Activated CD8-positive, alpha-beta T cell treated with anti-CD3 and anti-CD28 coated beads, Interleukin-2, amount 10 ng/mL, durations not matched to agents 7 days and 5 days (primary cell): ENCODE measurements at places on chromosomes 11 and 22. TPM values are rescaled to one million over a fixed set of nuclear protein-coding genes. Genes with fewer than 3 reads are reported as not detected.
A peak's percentile ranks its signal among the peaks of the same experiment; 100 is the strongest.

Gene POU2AF2
- not detected for total RNA-seq

DNA sequence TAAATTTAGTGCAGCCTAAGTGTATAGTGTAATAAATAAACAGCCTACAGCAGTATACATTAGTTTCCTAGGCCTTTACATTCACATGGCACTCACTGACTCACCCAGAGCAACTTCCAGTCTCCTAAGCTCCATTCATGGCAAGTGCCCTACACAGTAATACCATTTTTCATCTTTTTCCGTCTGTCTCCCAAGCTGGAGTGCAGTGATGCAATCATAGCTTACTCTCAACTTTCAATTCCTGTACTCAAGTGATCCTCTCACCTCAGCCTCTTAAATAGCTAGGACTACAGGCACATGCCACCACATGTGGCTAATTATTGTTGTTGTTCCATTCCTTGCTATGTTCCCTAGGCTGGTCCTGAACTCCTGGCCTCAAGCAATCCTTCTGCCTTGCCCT, 54.4 kb downstream of the FCHSD2 start:
- H3K4me3 ChIP-seq = no peak overlapping the region
- H3K27me3 ChIP-seq = no peaks in the 10 kb centered on the region
- no peak overlapping the region for H3K27ac ChIP-seq
- H3K36me3 ChIP-seq = peaks cover 34% of the 10 kb centered on the region
- no peak for DNase-seq
- H3K4me1 ChIP-seq = peaks cover 4% of the 10 kb centered on the region

DNA sequence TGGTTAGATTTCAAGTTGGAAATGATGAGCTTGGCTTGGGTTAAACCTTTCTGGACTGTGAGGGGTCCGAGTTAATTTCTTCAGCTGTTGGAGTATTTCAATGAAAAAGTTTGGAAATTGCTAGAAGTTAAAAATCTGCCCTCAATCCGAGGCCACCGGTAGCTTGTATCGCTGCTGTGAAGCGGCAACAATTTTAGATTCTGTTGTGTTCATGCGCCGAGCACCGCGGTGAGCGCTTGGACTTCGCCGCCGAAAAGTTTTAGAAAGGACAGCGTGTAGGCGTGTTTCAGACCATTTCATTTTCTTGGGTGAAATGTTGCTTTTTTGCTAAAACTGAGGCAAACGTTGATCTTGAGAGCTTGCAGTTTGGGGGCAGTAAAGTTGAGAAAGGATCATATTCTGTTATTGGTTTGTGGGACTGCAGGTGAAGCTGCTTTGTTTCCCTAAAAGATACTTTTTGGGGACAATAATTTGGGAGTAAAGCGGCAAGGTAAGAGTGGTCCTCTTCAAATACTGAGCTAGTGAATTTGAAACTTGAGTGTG, 928 bp downstream of the FBXO7 start:
- H3K27me3 ChIP-seq = no peaks in the 10 kb centered on the region
- peak overlapping the region; percentile 95 for H3K27ac ChIP-seq
- peaks cover 14% of the 10 kb centered on the region for H3K36me3 ChIP-seq
- H3K4me3 ChIP-seq = peak overlapping the region; percentile 95

DNA sequence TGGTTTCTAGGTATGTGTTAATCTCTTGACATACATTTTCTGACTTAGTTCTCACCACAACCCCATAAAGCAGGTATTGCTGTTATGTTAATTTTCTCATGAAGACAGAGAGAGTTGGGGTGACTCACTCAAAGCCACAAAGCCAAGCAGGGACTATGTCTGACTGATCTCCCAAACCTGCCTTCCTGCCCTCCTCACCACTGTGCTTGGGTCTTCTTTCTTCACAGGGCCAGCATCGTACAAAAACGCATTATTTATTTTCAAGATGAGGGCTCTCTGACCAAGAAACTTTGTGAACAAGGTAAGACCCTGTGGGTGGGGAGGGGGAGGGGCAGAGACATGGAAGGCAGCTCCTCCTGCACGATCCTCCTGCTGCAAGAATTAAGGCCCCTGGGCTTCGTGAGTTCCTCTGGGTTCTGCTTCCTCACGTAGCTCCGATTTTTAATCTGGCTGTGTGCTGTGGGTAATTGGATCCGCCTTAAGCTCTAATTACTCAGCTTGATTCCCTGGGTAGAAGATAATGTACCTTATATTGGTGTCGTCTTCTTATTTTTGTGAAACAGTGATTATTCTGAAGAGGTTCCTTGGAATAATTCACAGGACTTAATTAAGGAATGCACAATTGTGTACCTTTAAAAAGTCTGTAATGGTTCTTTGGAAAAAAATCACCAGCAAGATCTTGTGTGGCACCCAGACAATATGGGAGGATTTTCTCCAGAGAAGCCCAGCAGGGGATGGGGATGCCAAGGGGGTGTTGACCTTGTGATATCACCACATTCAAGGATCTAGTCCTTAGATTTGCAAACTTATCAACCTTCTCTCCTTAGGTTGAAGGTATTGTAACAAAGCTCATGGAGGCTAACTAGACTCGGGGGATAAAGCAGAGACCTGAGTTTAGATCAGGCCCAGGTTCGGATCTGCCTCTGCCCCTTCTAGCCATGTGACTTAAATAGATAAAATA, 112.9 kb downstream of the SPON1 start:
- peak; percentile 81 for DNase-seq
- H3K27me3 ChIP-seq = peaks cover 4% of the 10 kb centered on the region
- peak overlapping the region; percentile 54 for H3K4me3 ChIP-seq

GRCh38 chr22:32572741-32573500, 98.3 kb downstream of the FBXO7 start:
- H3K4me3 ChIP-seq = no peak overlapping the region
- DNase-seq = no peak
- H3K27ac ChIP-seq = no peak overlapping the region
- H3K36me3 ChIP-seq = no peaks in the 10 kb centered on the region
- peaks cover 12% of the 10 kb centered on the region for H3K4me1 ChIP-seq
- H3K27me3 ChIP-seq = peaks cover 20% of the 10 kb centered on the region

DNA sequence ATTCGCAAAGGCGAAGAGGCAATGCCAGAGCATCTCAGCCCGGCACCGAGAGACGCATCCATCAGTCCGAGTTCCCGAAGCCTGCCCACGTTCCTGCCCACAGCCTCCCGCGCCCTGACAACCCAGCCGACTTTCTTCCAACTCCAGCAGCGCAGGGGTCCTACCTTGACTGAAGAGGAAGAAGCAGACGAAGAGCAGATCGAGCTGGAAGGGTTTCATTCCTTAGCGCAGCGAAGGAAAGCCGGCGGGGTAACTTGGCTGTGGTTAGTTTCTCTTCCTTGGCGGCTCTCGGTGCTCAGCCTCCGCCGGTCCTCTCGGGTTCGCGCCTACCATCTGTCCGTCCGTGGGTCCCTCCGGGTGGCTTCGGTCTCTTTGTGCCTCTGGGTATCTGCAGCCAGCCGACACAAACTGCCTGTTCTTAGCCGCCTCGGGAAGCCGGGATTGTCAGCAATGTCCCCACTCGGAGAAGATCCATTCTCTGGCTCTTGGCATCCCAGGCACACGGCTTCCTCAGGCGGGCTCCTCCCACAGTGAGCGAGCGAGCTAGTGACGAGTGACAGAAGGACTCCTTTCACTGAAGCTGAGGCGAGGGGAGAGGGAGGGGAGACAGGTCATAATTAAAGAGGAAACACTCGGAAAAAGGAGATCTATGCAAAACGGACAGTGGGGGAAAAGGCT, at the start of gene KIRREL3:
Gene KIRREL3 (minus strand): TSS at position 480 of the 678 bp plus-strand sequence.
- DNase-seq = no peak
- H3K27me3 ChIP-seq = peaks cover 38% of the 10 kb centered on the region
- no peak within 1 kb of the TSS for H3K4me3 ChIP-seq
- no peaks in the 10 kb centered on the region for H3K4me1 ChIP-seq
